ENCODE measurements at places on chromosomes 4 and X. TPM values are rescaled to one million over a fixed set of nuclear protein-coding genes. Genes with fewer than 3 reads are reported as not detected.

Gene SEPTIN11
- 632 TPM for total RNA-seq

Gene KLB
- not detected for total RNA-seq

Gene NELFA
- total RNA-seq = 5.8 TPM

Gene FAM53A
- 2.0 TPM for total RNA-seq

Gene RIPPLY1
- not detected for total RNA-seq

Gene FRMD7
- total RNA-seq = not detected

Gene GRSF1
- 67.7 TPM for total RNA-seq

Gene GPR119
- total RNA-seq = not detected

Gene OPRPN
- not detected for total RNA-seq

Gene FOXR2
- total RNA-seq = not detected

Gene TBC1D8B
- 10.4 TPM for total RNA-seq

Gene PDZD4
- total RNA-seq = 0.28 TPM

Gene MTTP
- under 0.01 TPM for total RNA-seq

Gene FAM236C
- total RNA-seq = not detected

Gene CXCL10
- total RNA-seq = 0.28 TPM

Gene P2RY8
- total RNA-seq = not detected

Gene DUSP21
- total RNA-seq = not detected

Gene NKX3-2
- total RNA-seq = under 0.01 TPM

Gene COL25A1
- total RNA-seq = under 0.01 TPM

Gene CTAG1B
- not detected for total RNA-seq

Gene S100P
- total RNA-seq = not detected

Gene CYLC1
- total RNA-seq = not detected

Gene STK32B
- 5.8 TPM for total RNA-seq

Gene TET2
- total RNA-seq = 25.3 TPM

Gene APOOL
- 11.1 TPM for total RNA-seq

Gene GAGE2A
- total RNA-seq = not detected

Gene RBM46
- not detected for total RNA-seq

Gene SPANXA1
- total RNA-seq = not detected

Gene ABCG2
- 1.4 TPM for total RNA-seq

Gene SYTL4
- total RNA-seq = 2.3 TPM

Gene NPNT
- total RNA-seq = not detected

Gene GAGE12J
- total RNA-seq = not detected

Gene PAGE1
- not detected for total RNA-seq

Gene TMEM131L
- total RNA-seq = 16.1 TPM

Gene CSAG1
- total RNA-seq = not detected

Gene CSAG2
- total RNA-seq = not detected

Gene RAB33A
- total RNA-seq = 1.6 TPM

Gene BTC
- total RNA-seq = not detected

Gene F11
- total RNA-seq = not detected

Gene CLDN22
- total RNA-seq = not detected

Gene NKX1-1
- total RNA-seq = not detected

Gene PGK1
- total RNA-seq = 509 TPM

Gene PCDH19
- not detected for total RNA-seq

Gene HPSE
- 0.28 TPM for total RNA-seq

Gene PPARGC1A
- under 0.01 TPM for total RNA-seq

Gene VCX
- not detected for total RNA-seq

Gene BEX3
- total RNA-seq = 114 TPM

Gene TLR10
- not detected for total RNA-seq

Gene GPRIN3
- total RNA-seq = not detected

Gene ENPP6
- not detected for total RNA-seq

Gene GRK4
- 1.7 TPM for total RNA-seq

Gene ZBTB49
- total RNA-seq = 4.2 TPM

Gene IL13RA2
- under 0.01 TPM for total RNA-seq

Gene SPATA18
- total RNA-seq = 4.7 TPM

Gene RASL11B
- total RNA-seq = 0.28 TPM

Gene CYTL1
- 1.4 TPM for total RNA-seq
